ENCODE measurements at places on chromosomes 4 and X. TPM values are rescaled to one million over a fixed set of nuclear protein-coding genes. Genes with fewer than 3 reads are reported as not detected.

Gene CCKAR
- not detected for polyA plus RNA-seq

Gene OTUD6A
- not detected for polyA plus RNA-seq

Gene GAGE12C
- not detected for polyA plus RNA-seq

Gene PCSK1N
- polyA plus RNA-seq: not detected

Gene RHOXF2
- 0.09 TPM for polyA plus RNA-seq

Gene SHISA3
- 3.7 TPM for polyA plus RNA-seq

Gene FDCSP
- polyA plus RNA-seq: 1.5 TPM

Gene NLGN3
- 2.9 TPM for polyA plus RNA-seq

Gene MSX1
- polyA plus RNA-seq: 1.9 TPM

Gene APELA
- polyA plus RNA-seq: 0.25 TPM

Data from forelimb muscle (tissue), 1 donor.